Activated CD4-positive, alpha-beta T cell treated with anti-CD3 and anti-CD28 coated beads, Interleukin-2, amount 50 U/mL, for 48 hours (primary cell): ENCODE measurements at places on chromosomes 13 and 19.

DNA sequence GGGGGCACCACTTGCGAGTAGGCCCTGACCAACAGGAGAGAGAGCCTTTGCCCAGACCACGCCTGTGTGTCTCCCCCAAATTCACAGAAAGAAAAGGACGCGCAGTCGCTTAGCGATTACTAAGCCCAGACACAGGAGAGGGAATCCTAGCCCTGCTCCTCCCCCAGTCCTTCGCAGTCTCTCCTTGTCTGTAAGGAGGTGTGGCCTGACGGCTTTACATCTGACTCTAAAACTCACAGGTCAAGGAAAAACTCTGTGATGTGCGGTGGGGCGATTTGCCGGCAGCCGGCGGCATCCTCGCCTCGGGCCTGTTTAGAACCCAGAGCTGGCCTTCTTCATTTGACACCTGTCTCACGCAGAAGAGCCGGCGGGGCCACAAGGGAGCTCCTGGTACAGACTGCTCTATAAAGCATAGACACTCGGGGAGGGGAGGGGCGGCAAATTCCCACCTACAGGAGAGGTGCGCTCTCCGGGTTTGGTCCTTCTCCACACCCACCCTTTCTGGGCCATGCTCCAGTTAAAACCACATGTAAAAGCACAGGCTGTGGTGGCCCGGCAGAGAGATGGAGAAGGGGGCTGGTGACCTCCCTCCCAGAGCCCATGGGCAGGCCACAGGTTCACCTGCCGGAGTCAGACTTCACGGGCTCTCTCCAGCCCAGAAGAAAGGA lies 17.8 kb downstream of the GPR12 start:
- no peak for DNase-seq

DNA sequence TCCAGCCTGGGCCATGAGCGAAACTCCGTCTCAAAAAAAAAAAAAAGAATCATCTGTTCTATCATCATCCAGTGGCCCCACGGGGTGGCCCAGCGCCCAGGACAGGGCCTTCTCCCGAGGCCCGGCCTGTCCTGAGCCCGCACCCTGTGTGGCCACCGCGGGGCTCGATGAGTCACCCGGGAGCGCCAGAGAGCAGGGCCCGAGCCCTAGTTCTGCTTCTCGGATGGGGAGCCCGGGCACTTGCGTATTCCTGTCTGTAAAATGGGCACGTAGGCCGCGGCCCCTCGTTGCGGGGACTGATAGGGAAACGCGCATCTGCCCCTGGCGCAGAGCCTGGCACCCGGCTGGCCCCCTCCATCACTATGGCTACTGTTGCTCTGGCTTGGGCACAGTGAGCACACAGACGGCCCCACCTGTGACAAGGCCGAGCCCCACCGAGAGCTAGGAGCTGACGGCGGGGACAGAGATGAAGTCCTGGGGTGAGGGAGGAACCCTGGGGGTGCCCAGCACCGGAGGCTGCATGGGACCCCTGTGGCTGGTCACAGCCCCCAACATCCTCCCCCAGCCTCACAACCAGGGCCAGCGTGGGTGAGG lies 21.3 kb upstream of the UQCR11 start:
- DNase-seq = no peak

DNA sequence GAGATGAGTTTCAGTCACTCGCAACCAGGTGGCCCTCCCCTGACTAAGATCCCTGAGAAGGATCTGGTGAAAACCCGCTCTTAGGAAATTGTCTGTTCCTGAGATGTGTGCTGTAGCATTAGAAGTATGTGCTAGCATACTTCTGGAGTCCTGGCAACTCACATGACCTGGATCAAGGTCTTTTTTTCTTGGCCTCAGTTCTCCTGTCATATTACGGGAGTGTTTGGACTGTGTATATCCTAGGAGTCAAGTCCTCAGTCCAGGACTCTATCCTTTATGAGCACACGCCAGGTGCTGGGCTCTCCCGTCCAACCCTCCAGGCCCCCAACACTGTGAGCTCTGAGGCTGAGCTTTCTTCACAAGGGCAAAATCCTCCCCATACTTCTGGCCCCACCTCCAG lies 156.4 kb downstream of the UQCRFS1 start:
- no peak for DNase-seq

GRCh38 chr13:20170921-20171320 lies 10.1 kb upstream of the GJA3 start:
- no peak for DNase-seq

- no peak for DNase-seq
These were observed 356.5 kb downstream of the NALCN start for GRCh38 chr13:101059793-101060192.
